ENCODE measurements at places on chromosomes 6 and 20.
A peak's percentile ranks its signal among the peaks of the same experiment; 100 is the strongest.

- DNase-seq: no peak
Observed at GRCh38 chr6:41634657-41635056, 3.6 kb upstream of the MDFI start.

DNA sequence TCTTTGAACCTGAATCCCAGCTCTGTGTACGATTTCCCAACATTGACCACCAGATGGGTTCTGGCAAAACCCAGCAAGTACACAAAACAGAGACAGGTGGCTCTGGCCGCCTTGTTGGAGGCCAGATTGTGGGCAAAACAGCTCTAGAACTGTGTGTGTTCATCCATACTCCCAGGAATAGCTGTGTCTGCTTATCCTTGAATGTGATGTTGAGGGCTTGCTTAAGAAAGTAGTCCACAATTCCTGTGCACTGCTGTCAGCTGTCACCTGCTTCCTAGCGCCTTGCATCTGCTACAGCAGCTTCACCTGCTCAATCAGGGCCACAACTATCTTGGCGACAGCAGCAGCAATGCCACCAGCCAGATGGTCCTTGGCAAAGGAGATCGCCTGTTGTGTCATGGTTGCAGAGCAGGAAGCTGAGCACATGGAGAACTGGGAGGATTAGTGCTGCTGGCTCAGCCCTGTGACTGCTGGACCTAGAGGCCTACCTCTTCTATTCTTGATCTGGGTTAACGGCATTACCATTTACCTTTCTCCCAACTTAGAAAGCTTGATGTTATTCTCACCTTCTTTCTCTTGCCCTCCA lies 3.7 kb upstream of the SMAP1 start:
- no peak for DNase-seq

- DNase-seq: no peak
Observed at GRCh38 chr20:41078329-41078728, 49.7 kb downstream of the TOP1 start.

DNA sequence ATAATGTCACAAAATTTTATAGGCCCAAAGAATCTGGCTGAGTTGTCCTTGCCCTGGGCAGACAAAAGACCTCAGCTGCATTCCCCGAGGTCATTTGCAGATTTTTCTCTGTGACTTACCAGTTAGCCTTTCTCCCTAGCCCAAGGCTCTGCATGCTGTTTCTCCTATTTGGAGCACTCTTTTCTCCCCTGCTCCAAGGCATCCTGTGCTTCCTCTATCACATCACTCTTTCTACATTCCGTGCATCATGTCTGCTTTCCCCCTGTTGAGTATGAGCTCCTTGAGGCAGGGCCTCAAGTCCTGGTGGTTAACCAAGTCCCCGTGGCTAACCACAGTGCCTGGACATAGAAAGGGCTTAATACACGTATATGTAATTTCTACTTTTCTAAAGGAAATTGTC lies 593 bp upstream of the GSTA3 start:
- no peak for DNase-seq

DNA sequence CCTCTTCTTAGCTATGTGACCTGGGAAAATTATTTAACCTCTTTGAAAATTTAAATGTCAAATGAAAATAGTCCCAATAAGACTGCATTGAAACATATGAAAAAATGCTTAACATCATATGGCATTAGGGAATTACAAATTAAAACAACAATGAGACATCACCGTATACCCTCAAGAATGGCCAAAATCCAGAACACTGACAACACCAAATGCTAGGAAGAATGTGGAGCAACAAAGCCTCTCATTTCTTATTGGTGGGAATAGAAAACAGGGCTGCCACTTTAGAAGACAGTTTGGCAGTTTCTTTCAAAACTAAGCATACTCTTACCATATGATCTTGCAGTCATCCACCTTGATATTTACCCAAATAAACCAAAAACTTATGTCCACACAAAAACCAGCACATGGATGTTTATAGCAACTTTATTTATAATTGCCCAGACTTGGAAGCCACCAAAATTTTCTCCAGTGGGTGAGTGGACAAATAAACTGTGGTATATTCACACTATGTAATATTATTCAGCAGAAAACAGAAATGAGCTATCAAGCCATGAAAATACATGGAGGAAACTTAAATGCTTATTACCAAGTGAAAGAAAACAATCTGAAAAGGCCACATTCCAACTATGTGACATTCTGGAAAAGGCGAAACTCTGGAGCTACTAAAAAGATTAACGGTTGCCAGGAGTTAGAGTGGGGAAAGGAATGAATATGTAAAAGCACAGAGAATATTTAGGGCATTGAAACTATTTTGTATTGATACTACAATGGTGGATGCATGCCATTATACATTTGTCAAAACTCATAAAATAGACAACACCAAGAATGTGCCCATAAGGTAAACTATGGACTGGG lies 459.9 kb downstream of the GRIK2 start:
- DNase-seq: no peak

- DNase-seq: no peak
Observed at GRCh38 chr6:162773996-162774395, 46.2 kb downstream of the PACRG start.

DNA sequence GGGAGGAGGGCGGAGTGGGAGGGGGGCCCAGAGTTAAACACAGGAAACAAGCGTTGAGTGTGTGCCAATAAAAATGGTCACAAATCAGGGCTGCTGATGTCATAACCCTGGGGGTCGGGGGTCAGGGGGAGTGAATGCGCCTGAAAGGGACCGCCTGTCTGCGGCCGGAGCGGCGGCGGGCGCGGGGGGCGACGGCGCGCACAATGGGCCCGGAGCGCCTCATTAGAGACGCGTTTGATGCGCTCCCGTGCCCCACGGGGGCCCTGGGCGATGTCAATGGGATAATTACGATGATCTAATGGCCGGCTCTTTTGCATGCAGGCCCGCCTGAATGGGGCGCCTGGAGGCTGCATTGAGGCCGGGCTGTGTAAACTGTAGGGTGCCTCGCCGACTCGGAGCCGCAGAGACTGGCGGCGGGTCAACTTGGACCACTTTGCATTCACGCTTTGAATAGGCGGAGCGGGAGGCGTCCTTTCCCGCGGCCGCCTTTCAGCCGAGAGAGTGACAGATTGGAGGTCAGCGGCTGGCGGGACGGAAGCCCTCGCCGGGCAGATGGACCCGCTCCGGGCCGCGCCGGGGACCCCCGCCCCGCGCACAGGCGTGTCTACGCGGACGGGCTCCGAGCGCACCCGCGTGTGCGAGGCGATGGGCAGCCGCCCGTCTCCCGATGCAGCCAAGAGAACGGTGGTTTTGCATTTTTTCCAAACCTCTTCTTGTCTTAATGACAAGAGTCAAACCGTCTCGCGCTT lies 296.1 kb downstream of the TFAP2C start:
- DNase-seq: no peak

DNA sequence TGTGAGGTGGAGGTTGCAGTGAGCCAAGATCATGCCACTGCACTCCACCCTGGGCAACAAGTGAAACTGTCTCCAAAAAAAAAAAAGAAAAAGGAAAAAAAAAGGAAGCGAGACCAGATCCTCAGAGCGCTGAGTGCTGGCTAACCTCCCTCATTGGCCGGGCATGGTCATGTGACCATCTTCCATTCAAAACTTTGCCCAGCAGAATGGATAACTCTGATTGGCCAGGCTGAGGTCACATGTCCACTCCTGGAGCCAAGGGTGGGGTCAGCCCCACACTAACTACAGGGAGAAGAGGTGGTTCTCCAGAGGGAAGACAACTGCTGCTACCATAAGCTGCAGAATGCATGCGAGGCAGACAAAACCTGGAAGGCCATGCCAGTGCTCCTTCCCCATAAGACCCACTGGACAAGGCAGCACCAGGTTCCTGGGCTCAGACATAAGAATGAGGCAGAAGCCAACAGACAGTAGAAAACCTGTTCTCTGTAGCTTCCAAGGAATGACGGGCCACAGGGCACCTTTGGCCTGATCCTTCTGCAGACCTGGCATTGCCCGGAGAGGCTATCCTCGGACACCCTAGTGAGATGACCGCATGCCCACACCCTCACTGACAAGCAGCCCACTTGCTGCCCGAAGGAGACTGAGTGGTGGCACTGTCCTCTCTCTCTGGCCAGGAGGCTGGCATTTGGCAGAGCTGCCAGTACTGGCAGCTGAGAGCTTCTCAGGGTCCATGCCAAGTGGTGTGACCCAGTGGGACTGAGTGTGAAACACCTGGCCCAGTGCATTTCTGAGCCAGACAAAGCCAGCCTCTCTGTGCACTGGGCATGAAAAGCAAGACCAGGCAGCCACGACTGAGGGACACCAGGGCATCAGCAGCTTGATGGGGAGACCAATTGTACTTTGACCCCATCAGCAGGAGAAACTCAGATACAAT lies 311.9 kb upstream of the SULF2 start:
- no peak for DNase-seq

DNA sequence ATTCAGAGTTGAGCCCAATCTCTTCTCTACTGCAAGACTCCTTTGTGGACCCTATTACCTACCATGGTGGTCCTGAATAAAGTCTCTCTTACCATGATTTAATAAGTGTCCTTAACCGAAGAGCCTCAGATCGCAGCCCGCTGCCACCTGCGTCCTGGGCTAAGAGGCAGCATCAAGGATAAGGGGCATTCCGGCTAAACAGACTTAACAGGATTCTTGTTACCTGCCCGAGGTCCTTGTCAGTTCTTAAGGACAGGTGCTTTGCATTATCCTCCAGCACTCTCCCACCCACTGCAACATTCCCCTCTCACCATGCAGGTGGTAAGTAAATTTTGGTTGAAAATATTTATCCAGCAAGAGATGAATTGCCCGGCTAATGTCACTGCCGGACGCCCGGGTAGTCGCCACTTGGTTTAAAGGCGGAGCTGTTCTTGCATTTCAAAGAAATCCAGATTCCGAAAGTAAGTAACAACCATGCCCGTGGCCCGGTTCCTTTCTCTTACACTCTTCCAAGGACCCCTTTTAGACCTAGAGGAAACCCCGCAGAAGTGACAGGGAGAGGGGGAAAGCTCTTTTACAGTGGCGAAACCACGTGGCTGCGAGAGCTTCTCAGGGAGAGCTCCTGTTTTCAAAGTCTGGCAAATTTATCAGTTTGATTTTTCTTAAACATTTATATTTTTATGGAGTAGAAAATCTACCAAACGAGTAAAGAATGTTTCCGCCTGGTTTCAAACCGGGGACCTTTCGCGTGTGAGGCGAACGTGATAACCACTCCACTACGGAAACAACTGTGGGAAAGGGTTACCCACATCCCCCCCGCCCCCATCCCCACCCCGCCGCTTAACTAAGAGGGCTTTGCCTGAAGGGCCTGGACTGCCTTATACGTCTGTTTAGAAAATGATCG lies 41.9 kb upstream of the PRSS16 start:
- peak; percentile 36 for DNase-seq

DNA sequence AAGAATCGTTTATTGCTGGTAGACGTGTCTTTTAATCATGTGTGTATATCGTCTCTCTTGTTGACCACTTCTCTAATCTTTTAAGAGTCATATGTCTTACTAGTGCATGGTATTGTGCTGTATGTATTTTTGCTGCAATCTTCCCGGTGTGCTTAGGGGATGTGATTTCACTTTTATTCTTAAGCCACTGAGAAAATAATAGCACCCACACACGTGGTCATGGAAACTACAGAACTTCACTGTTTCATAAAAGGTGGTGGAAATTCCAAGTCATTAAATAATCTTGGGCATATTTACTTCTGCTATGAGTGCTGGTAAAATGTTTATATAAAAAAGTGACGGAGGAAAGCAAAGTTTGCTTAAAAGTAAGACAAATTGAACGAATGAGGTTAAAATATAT lies 3.0 kb upstream of the CDYL start:
- DNase-seq: no peak

DNA sequence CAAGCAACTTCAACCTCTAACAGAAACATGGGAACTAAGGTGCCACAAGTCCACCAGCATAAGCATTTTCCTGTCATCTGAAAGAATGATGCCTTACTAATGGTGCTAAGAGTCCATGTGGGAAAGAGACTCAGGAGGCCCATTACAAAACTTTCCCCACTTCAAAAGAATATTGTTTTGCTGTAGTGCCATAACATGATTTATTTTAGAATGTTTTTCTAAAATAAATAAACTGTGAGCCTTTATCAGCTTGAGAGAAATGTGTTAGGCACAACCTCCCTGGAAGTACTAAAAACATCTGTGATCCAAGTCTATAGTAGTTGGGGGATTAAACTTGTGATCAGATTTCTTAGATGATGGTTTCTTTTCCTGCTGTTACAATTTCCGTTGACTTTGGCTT lies 330.1 kb upstream of the MAP3K7 start:
- DNase-seq: no peak

GRCh38 chr6:18507018-18507415 lies 119.9 kb downstream of the RNF144B start:
- DNase-seq: no peak

- DNase-seq: no peak
Observed at GRCh38 chr20:34150306-34151000, 38.4 kb upstream of the EIF2S2 start.

GRCh38 chr20:40757087-40757486 lies 68.1 kb upstream of the MAFB start:
- peak; percentile 5 for DNase-seq

- no peak for DNase-seq
Observed at GRCh38 chr20:33183312-33183711, 15.4 kb downstream of the BPIFA2 start.

DNA sequence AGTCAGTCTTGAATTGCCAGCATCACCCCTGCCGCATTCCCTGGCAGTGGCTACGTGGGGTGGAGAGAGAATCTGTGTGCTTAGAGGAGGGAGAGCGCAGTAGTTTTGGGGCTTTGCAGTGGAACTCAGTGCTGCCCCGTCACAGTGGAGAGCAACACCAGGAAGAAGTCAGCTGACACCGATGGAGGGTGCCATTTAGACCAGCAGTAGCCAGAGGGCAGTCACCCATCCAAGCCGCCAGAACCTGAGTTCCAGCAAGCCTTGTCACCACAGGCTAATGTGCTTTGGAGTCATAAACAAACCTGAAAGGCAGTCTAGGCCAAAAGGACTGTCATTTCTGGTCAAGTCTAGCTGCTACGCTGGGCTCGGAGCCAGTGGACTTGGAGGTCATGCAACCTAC lies 22.0 kb upstream of the PERP start:
- no peak for DNase-seq

DNA sequence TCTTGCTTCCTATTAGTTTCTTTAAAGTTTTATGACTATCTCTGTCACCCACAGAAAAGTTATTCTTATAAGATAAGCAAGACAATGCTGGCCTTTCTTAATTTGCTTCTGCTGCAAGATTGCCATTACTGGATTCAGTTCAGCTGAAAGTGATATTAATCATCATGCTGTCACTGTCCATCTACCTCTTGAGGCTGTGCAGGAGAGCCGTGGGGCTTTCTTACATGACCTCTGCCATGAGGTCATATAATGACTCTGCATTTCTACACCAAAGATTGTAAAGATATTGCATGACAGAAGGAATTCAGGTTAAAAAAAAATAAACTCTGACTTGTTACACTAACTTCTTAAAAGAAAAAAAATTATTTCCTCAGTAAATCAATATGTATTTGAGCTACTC lies 106.9 kb downstream of the TRDN start:
- DNase-seq: no peak

- no peak for DNase-seq
Observed at GRCh38 chr20:36251426-36251825, 15.1 kb downstream of the AAR2 start.

- DNase-seq: no peak
Observed at GRCh38 chr20:24995741-24996448, 3.3 kb upstream of the APMAP start.
